ENCODE measurements at places on chromosomes 12 and 14. TPM values are rescaled to one million over a fixed set of nuclear protein-coding genes. Genes with fewer than 3 reads are reported as not detected.

The PRB2 gene
- total RNA-seq = not detected

The FLRT2 gene
- 6.4 TPM for total RNA-seq

The ASIC1 gene
- total RNA-seq = 1.5 TPM

The GALNT9 gene
- total RNA-seq = 0.29 TPM

The GLI1 gene
- 1.6 TPM for total RNA-seq

The TAS2R43 gene
- 0.33 TPM for total RNA-seq

The PLCZ1 gene
- total RNA-seq = not detected

The P2RX2 gene
- not detected for total RNA-seq

The APEX1 gene
- 67.1 TPM for total RNA-seq

The RNASE1 gene
- total RNA-seq = not detected

The TGFB3 gene
- 8.6 TPM for total RNA-seq

The TMEM179 gene
- total RNA-seq = not detected

The RIMBP2 gene
- not detected for total RNA-seq

The SERPINA1 gene
- total RNA-seq = under 0.01 TPM

The C12orf42 gene
- total RNA-seq = not detected

The CCDC197 gene
- not detected for total RNA-seq

The DTX1 gene
- not detected for total RNA-seq

The KRT7 gene
- 8.7 TPM for total RNA-seq

The OTOGL gene
- total RNA-seq = under 0.01 TPM

The SLIRP gene
- total RNA-seq = 52.3 TPM

The TAS2R10 gene
- total RNA-seq = 1.6 TPM

The CTDSP2 gene
- 94.2 TPM for total RNA-seq

The DDN gene
- 0.15 TPM for total RNA-seq

The ATL1 gene
- total RNA-seq = 13.8 TPM

The INHBC gene
- total RNA-seq = not detected

The YY1 gene
- 50.0 TPM for total RNA-seq

The PARP2 gene
- total RNA-seq = 4.6 TPM

The SNRPF gene
- total RNA-seq = 15.9 TPM

The MAGOHB gene
- 8.1 TPM for total RNA-seq

The HSP90AA1 gene
- total RNA-seq = 669 TPM

The TGM1 gene
- total RNA-seq = 1.5 TPM

The PPM1H gene
- 0.29 TPM for total RNA-seq

The OAS1 gene
- total RNA-seq = 0.87 TPM

The AKAP5 gene
- total RNA-seq = 0.29 TPM

The ARMH4 gene
- 5.5 TPM for total RNA-seq

The GLT8D2 gene
- 66.3 TPM for total RNA-seq

The SLC25A47 gene
- total RNA-seq = not detected

The ENO2 gene
- 29.3 TPM for total RNA-seq

The HRK gene
- total RNA-seq = 0.17 TPM

The GMFB gene
- total RNA-seq = 95.9 TPM

The RDH16 gene
- 0.15 TPM for total RNA-seq

The KRT82 gene
- not detected for total RNA-seq

Measured in smooth muscle cell of trachea (primary cell).